Pancreas (tissue), 10 donors: ENCODE measurements at places on chromosomes 16 and 17. TPM values are rescaled to one million over a fixed set of nuclear protein-coding genes. Genes with fewer than 3 reads are reported as not detected.

Gene KCNAB3
- 0.61 TPM for total RNA-seq

Gene GPR139
- not detected for total RNA-seq

DNA sequence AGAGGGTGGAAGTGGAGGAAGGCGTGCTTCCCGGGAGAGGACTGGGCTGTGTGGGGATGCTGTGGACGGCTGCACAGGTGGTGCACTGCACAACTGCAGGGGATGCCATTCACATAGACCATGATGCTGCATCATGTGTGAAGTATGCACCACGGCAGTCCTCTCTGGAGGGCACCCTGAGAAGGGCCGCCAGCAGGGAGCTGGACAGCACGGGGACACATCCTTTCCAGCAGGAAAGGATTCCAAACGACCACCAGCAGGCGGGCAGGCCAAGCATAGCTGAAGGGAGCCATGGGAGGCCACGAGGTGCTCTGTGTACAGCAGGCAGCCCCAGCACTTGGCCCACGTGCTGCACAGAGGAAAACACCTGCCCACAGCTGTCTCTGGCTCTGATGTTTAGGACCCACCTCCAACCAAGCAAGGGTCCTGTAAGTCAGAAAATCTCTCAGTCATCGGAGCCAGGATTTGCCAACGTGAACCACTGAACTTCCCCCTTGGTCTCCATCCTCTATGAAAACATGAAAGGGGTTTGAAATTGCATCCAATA lies 10.1 kb downstream of the ACTG1 start:
- DNase-seq = no peak

- DNase-seq = no peak
Measured at GRCh38 chr17:83028851-83029250, 50.6 kb upstream of the METRNL start.

DNA sequence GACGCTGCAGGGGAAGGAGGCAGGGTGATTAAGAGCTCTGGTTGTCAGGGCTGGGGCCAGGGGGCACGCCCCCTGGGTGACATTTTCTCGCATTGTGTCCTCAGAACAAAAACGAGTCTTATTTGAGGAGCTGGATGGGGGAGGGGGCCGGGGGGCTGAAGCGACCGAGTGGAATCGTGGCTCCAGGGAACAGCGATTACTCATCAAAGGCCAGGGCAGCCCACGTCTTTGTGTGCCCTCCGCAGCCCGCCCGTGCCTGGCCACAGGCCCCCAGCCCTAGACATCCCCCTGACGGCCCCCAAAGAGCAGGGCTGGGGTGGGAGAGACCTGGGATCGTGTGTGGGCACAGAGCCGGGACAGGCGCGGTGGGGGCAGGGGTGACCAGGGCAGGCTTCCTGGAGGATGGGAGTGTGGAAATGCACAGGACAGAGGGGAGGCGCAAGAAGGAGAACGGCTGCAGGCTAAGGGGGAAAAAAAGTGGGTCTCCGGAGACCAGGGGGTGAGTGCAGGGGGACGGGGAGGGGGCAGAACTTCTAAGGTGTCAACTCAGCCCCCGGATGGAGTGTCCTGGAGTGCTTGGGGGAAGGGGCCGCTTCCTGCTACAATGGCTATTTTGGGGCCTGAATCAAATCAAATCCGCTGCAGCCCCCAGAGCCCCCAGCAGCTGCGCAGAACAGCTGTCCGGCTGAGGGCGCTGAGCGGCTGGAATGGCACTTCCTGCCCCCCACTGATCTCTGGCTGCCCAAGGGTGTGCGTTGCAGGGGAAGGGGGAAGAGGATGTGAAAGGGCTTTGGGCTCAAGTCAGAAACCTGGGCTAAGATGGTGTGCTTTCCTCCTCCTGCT lies 24.0 kb upstream of the PHB1 start:
- DNase-seq = no peak
